ENCODE measurements at places on chromosomes 1 and 21. TPM values are rescaled to one million over a fixed set of nuclear protein-coding genes. Genes with fewer than 3 reads are reported as not detected.

DNA sequence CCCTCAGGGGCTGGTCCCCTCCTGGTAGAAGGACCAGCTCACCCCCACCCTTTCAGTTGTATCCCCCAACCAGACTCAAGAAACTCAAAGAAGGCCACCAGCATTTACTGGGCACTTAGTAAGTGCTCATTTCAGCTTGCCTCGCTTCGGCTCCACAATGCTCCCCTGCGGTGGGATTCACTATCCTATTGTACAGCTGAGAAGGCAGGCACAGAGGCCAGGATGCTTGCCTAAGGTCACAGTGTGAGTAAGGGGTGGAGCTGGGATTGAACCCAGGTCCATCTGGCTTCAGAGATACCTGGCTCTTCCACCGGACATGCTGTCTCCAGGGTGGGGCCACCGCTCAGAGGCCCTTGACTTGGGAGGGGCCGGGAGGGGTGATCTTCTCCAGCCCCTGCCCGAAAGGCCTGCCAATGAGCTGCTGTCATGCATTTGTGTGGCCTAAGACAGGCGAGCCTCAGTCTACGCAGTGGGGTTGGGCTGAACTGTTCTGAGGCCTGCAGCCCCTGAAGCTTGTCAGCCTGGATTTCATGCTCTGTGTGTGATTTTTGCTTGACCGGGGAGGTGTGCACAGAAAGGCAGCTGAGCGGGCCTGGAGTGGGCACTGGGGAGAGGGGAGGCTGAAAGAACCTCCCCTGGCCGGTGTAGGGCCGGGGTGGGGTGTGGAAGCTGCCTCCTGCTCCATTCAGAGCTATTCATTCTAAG lies 48.1 kb downstream of the DMRTB1 start:
- DNase-seq: no peak

GRCh38 chr1:76938304-76938703 lies 71.0 kb downstream of the ST6GALNAC5 start:
- DNase-seq: no peak

GRCh38 chr1:42173961-42174735 lies 9.6 kb upstream of the GUCA2A start:
- DNase-seq: no peak

DNA sequence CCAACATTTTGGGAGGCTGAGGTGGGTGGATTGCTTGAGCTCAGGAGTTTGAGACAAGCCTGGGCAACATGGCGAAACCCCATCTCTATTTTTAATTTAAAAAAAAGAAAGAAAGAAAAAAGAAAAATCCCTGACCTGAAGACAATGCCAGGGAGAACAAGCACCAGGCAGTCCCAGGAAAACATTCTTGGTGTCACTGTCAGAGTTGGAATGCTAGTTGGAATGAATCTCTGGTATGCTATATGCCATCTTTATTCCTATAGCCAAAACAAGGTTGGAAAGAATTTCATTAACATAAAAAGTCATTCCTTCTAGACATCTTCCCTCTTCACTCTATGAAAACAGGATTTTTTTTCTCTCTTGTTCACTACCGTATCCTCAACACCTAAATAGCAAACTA lies 2.8 kb downstream of the DNAJC8 start:
- no peak for DNase-seq

GRCh38 chr1:169363046-169363730 lies 4.4 kb downstream of the NME7 start:
- DNase-seq: no peak

GRCh38 chr1:211013346-211014240 lies 120.4 kb downstream of the KCNH1 start:
- no peak for DNase-seq

PDE9A gene
- 45.9 TPM for total RNA-seq
